ENCODE measurements at places on chromosomes 7 and 10.

DNA sequence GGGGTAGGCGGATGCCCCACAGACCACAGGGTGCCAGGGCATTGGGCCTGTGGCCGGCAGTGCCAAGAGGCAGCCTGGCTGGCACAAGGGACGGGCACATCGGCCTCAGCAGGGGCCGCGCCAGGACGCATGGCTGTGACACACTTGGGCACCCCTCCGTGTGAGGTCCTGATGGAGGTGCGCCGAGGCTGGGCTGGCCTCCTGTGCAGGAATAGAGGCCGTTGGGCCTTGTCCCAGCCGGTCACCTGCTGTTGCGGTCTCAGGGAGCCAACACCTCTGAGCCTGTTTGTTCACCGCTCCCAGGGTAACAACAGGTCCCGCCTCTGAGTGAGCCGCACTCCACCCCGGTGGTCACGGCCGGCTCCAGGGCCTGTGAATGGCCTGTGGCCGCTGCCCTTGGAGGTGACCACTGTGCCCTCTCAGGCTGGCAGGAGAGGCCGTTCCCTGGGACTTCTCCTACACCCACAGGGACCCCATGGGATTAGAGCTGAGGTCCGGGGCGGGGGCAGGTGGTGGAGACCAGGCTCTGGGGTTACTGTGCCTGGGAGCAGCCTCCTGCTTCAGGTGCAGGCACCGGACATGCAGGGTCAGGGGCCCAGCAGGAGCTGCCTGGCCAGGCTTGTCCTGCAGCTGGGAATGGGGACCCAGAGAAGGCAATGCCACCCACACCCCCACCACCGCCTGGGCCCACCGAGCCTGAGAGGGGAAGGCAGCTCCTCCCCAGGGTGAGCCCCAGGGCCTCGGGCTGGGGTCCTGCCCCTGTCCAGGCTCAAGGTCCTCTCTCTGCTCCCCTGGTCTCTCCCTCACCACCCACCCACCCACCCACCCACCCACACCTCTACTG is 12.0 kb downstream of the PWWP2B start:
- no peak for DNase-seq

DNA sequence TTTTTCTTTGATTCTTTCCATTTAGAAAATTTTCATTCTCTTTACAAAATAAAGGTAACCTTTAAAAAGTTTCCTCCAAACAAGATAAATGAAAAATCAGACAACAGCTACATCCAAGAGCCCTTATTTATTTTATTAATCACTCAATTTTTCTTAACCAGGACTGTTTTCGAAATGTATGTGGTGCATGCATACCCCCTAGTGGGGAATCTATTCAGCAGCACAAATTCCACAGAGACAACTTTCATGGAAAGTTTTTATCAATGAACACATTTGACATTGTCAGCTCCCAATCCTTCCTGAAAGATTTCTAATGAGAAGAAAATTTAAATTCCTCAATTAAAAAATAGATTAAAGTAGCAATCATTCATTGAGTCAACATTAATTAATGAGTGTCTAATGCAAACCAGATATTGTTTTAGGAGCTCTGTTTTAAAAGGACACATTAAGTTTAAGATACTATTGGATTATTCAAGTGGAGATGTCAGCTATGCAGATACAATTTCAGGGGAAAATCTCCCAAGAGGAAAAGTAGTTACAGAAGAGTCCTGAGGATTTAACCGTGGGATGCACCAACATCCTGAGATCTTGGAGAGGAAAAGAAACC is 5.2 kb upstream of the HTR7 start:
- DNase-seq = no peak

DNA sequence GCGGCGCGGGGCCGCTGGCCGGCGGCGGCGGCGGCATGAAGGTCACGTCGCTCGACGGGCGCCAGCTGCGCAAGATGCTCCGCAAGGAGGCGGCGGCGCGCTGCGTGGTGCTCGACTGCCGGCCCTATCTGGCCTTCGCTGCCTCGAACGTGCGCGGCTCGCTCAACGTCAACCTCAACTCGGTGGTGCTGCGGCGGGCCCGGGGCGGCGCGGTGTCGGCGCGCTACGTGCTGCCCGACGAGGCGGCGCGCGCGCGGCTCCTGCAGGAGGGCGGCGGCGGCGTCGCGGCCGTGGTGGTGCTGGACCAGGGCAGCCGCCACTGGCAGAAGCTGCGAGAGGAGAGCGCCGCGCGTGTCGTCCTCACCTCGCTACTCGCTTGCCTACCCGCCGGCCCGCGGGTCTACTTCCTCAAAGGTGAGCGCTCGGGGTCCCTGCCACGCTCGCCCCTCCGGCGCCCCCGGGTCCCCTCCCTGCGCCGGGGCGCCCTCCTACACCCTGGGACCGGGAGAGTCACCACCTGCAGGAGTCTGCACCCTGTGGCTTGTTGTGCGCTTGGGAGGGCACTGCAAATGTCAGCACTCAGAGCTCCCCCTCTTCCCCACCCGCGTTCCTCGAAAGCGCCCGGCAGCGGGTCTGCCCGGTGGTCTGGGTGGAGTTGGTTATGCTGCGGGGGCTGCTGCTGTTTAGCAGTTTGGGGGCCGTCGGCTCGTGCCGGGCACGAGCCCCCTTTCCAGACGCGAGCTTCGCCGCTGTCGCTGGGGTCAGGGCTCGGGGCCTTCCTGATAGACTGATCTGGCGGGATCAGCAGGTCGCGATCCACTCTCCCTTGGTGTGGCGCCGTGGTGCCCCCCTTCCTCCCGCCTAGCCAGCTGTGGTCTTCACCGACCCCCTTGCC is 627 bp downstream of the DUSP5 start:
- no peak for DNase-seq

DNA sequence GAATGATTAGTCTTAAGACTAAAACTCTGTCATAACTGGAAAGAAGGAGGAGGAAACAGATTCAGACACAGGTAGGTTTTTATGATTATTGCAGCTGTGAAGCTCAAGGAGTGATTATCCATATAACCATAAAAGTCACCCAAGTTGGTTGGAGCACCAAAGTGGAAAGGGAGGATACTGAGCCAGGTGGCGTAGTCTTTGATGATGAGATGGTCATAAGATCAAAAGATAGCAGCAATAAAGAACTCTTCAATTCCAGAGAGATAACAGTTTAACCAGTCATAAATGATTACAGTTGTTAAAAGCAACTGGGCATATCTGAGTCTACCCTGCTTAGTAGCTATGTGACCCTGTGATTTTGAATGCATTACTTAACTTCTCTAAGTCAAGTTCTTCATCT is 8.4 kb downstream of the ABCB1 start:
- DNase-seq = no peak

DNA sequence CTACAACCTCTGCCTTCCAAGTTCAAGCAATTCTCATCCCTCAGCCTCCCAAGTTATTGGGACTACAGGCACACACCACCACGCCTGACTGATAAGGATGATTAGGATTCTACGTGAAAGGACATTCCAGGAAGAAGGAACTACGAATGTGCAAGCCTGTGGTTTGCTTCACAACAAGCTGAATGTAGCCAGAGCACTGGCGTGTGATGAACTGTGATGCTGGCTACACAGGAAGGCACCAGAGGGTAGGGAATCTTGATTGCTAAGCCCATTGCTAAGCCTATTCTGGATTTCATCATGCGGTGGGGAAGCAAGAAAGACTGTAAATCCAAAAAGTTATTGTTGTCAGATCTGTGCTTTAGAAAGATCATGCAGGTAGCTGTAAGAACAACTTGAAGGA is 72.3 kb upstream of the SRRM3 start:
- DNase-seq = no peak

DNA sequence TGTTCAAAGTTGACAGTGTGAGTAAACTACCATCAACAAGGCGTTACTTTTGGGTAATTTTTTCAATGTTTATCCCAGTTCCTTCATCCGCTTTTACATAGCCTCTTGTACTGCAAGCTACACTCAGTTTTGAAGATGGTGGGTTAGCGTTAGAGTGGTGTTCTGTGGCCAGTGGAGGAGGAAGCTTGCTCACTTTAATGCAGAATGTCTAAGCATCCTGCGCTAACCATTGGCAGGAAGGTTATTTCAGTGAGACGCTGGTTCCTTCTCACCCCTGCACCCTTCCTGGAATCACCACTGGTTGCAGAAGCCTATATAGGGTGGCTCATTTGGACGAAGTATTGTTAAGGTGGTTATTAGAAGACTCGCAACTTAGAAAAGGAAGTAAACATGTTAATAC is 159.1 kb downstream of the CELF2 start:
- DNase-seq = no peak
